Psoas muscle (tissue), 8 donors: ENCODE measurements at places on chromosomes 11 and 22.
A peak's percentile ranks its signal among the peaks of the same experiment; 100 is the strongest.

DNA sequence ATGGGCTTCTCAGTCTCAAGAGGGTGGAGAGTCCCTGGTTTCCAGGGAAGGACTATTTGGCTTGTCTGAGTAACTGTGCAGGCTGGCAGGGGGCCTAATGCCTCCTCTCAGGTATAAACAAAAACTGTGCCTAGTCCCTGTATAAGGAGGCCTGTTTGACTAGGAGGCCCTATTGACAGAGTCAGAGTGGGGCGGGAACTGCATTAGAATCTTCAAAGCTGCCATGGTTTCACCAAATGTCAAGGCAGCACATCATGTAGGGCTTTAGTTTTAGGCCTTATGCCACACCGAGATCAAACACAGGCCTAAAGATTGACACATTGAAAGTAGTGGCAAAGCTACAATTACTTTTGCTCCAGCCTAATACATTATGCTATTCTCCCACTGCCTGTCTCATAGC lies 611.5 kb upstream of the B3GAT1 start:
- no peak for DNase-seq

DNA sequence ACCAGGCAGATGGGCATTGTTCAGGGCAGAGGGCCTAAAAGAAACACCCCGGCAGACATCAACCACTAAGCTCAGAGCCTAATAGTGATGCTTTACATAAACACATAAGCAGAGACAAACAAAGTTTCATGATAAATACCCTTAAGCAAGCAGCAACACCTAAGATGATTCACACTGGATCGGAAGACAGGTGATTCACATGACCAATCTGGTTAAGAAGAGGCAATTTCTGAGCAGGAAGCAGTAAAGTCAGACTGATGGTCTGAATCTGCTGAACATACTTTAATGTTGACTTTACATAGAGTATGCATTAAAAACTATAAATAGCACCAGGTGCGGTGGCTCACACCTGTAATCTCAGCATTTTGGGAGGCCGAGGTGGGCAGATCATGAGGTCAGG lies 56.1 kb downstream of the SYN3 start:
- no peak for DNase-seq

DNA sequence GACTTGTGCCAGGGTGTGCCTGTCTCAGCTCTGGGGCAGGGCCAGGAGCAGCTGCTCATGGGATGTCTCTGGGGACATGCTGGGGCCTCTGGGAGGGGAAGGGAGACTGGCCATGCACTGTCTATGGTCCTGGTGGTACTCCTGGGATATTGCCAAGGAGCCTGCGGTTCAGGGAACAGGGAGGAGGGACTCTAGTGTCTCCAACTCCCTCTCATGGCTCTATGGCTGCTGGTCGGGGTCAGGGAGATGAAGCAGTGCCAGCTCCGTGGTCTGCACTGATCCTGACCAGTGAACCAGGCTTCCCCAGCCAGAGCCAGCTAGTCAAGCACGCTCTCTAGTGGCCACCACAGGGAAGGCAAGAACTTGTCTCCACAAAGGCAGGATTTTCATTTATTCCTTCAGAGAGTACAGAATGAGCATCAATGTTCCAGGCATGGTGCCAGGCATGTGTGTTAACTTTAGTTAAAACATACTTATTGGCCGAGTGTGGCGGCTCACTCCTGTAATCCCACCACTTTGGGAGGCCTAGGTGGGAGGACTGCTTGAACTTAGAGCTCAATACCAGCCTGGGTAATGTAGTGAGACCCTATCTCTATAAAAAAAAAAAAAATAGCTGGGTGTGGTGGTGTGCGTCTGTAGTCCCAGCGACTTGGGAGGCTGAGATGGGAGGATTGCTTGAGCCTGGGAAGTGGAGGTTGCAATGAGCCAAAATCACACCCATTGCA lies 2.5 kb upstream of the BEST1 start:
- DNase-seq = peak; percentile 92

- DNase-seq = no peak
Measured at GRCh38 chr11:25449091-25449490, 882.8 kb upstream of the ANO3 start.

GRCh38 chr11:130456286-130456685 lies 7.8 kb downstream of the ADAMTS15 start:
- DNase-seq = no peak

GRCh38 chr22:20276468-20276867 lies 8.3 kb upstream of the RTN4R start:
- no peak for DNase-seq

DNA sequence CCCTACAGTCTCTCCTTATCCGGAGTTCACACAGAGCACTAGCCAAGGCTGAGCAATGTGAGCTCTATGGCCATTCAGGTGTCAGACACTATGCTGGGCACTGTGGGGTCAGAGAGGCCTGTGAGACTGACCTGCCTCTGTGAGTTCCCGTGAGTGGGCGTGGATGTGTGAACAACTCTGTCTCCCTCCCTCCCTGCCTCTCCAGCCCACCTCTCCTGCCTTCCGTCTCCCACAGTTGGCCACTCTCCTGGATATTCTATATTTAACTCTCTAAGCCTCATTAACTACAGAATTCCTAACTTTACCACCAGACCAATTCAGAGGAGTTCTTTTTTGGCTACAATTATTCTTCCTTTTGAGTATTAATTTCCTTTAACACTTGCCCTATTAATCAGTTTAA lies 191.6 kb upstream of the NCAM1 start:
- no peak for DNase-seq

DNA sequence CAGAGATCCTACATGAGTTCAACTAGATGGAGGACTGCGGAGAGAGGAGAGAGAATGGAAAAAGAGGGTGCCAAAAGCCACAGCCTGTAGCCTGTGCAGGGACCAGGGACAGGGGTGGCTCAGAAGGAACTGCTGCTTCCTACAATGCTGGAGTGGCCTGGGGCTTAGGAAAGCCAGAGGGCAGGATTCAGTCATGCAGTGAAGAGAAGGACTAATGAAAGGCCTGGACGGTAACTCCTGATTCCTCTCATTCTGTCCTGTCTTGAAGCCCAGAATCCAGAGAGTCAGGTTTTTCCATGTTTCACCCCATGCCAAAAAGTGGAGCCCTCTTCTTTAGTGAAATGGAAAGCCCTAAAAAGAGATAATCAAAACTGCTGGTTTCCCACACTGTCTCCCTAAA lies 48.4 kb upstream of the INCENP start:
- no peak for DNase-seq

- no peak for DNase-seq
Measured at GRCh38 chr11:114892381-114893197, 214.3 kb downstream of the NXPE2 start.

GRCh38 chr11:122720107-122720881 lies 64.8 kb downstream of the UBASH3B start:
- DNase-seq = no peak

- no peak for DNase-seq
Measured at GRCh38 chr11:43150697-43151096, 161.1 kb upstream of the API5 start.

- DNase-seq = no peak
Measured at GRCh38 chr11:95700471-95700817, 89.1 kb downstream of the FAM76B start.

GRCh38 chr22:31944700-31945442 lies 536 bp downstream of the YWHAH start:
- peak; percentile 80 for DNase-seq

DNA sequence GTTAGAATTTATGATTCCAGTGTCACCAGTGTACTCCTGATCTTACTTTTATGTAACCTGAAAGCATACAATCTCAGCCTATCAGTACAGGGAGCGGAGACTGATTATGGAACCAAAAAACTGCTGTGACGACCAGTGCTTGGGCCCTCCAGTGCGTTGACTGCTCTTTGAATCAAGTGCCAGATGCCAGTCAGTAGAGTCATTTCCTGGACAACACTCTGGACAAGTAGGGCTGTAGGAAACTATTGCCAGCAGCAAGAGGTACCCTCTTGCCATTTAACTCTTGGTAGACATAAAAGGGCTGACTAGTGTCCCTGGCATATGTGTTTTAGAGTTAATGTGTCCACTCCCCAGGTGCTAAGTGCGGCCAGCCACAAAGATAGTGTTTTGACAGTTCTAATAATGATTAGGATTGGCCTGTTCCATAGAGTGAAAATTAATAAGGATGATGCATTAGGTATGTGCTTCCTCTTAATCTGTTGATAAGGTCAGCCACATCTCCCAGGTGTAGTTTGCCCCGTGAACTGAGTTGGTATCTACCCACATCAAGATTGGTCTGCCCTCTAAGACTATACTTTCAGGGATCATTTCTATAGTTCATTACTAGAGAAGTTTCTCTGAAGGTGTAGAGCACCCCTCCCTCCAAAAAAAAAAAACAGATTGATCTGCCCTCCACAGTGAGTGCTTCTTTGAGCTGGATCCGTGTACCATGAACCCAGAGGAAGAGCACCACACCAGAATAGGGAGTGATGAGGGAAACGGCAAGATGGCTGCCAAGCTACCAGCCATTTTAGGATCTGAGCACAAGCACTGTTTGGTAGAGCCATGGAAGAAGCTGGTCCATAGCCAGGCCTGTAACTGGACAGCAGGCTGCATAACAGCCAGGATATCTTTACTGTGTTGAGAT lies 20.7 kb upstream of the AIFM3 start:
- DNase-seq = no peak

DNA sequence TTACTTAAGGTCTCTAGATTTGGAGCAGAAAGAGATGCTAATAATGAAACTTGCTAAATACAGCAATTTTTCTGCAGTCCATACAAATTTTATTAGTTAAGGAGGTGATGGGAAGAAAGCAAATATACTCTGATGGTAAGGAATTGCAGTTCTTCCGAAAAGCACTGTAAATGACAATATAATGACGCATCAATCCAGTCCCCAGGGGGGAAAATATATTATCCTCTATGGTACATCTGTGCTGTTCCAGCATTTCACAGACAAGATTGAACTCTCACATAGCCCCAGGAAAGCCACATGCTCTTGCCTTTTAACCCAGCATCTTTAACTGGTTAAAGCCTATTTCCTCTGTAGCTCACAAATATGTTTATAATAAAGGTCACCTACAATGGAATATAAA lies 416.6 kb upstream of the CCDC90B start:
- no peak for DNase-seq

- no peak for DNase-seq
Measured at GRCh38 chr11:255176-255575, 18.4 kb downstream of the PSMD13 start.

DNA sequence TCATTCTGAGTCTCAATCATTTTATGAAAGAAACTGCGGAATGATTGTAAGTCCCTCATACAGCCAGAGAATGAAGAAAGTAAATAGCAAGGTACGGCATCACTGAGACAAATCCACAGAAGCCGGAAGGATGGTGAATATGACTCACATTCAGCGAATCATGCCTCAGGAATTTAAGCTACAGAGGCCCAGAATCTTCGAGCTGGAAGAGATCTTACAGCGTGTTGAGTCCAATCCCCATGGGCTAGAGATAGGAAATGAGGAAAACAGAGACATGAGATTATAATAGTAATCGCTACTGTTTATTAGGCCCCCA lies 173.2 kb downstream of the KIF18A start:
- no peak for DNase-seq

GRCh38 chr11:13327421-13327820 lies 49.8 kb downstream of the BMAL1 start:
- DNase-seq = no peak

DNA sequence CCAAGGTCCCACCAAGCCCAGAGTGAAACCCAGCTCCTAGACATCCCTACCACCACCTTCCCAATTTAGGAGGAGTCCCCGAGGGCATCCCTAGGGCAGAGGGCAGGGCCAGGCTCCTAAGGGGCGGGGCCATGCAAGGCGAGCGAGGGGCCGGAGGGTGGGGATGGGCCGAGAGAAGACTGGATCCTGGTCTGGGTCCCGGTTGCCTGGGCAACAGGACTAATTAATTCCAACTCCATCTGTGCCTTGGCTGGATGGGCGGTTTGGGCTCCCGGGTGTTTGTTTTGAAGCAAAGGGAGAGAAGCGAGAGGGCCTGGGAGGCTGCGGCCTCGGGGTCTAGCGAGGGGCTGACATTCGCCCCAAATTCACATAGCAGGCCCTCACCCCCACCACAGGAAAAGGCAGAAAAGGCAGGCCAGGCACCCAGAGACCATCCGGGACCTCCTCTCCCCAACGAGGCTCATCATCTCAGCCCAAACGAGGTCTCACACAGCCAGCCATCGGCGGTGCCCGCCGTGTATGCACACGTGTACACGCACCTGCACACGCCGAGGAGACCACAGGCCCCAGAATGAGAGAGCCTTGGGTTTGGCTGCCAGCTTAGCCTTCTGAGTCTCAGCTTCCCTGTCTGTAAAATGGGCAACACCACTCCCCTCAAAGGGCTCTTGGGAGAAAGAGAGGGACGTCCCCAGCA lies 23.9 kb downstream of the ELFN2 start:
- DNase-seq = no peak

- DNase-seq = peak; percentile 8
Measured at GRCh38 chr22:43197271-43197941, 10.5 kb upstream of the TTLL12 start.

DNA sequence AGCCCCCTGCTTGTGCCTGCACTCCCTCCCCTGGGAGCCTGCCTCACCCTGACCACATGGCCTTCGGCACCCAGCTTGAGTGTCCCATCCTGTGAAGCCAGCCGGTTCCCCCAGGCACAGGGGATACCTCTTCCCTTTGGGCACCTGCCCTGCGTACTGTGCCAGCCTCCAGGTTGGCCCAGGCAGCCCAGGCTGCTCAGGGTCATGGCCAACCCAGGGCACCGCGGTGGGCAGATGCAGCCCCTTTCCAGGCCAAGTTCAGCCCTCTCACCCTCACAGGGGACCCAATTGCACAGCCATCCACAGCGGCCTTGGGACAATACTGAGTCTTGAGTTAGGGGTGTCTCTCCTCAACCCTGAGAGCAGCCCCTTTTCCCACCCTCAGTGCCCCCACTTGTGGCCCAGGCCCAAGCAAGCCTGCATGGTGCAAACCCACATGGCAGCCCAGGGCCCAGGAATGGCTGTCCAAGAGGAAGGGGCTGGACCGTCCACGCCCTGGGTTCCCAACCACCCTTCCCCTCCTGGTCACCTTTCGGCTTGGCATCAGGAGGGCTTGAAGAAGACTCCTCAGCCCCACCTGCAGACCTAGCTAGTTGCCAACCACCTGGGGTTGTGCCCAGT lies 87.7 kb downstream of the CDKN1C start:
- peak; percentile 12 for DNase-seq

DNA sequence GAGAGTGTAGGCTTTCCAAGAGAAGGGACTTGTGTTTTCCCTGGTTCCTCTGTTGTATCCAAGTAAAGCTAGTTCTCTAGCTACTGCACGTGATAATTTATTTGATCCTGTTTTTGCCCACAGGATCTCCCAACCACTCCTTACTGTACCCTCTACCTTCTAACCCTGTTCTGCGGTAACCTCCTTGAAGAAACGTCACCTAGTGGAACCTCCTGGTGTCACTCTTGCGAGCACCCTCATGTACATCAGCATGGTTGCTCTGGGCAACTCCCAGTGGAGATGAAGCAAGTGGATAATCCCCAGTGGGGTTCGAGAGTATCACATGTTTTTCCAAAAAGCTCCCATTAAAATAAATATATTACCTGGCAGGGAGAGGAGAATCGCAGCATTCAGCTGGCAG lies 108.9 kb upstream of the CLMP start:
- DNase-seq = no peak
